ENCODE measurements at places on chromosomes 1 and 21.

- no peak for DNase-seq
Observed at GRCh38 chr1:241711326-241711725, 59.2 kb downstream of the WDR64 start.

- DNase-seq, result no peak
Observed at GRCh38 chr1:111857194-111857651, 101.5 kb downstream of the DDX20 start.

- no peak for DNase-seq
Observed at GRCh38 chr1:31699341-31699891, 4.4 kb downstream of the COL16A1 start.

DNA sequence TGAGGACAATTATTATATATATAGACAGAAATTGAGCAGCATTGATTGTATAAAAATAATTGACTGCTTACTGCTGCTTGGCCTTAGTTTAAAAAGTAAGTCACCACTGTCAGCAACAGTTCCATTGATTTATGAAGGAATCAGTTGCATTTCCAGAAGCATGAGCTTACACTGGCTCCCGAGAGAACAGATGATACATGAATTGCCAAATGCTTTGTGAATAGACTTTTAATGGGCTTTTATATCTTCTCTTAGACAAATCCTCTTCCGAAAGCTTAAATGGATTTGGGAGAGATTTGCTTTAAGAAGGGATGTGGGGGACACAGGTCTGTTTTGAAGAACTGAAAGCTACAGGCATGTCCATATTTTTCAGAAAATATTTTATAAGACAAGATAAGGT, 7.5 kb downstream of the FHAD1 start:
- DNase-seq, result no peak

DNA sequence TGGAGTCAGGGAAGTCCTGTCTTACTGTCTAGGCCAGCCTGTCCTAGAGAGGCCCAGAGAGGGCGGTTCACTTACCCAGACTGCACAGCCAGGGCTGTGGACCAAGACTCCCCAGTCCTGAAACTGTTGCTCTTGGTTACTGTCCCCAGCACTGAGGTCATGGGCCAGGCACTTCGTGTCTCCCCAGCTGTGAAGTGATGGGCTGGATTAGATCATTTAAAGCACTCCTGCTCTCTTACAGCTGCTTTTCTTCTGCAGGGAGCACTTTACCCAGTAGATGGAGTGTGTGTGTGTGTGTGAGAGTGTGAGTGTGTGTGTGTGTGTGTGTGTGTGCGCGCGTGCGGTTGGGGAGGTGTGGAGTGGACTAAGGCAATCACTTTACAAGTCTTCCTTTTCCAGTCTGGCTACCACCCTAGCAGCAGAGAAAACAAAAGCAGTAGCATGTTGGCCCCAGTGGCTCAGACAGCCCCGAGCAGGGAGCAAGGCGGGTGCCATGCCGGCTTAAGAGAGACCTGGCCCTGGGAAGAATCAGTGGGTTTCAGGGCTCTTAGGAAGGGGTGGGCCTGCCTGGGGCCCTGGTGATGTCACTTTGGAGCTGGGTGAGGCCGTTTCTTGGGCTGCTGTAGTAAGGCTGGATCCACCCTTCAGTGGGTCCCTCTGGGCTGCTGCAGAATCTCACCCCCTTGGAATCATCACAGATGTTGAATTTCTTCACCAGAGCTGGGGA, 2.4 kb downstream of the SPSB1 start:
- peak; percentile 12 for DNase-seq

DNA sequence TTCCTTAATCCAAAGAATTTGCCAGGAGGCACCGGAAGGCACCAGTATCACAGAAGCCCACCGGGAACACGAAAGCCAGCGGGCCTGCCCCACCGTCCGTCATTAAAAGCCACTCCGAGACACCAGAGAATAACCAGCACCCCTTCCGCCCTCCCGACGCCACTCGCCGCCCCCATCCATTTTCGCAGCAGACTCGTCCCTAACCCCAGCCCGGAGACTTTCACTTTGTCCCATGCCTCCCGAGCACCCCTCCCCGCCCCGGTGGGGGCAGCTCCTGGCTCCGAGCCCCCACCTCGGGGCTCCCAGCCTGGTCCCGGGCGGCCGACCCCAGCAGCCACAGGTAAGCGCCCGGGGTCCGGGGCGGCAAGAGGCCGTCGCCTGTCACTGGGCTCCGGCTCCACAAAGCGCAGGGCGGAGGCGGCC, 105.4 kb downstream of the SLC45A1 start:
- no peak for DNase-seq

DNA sequence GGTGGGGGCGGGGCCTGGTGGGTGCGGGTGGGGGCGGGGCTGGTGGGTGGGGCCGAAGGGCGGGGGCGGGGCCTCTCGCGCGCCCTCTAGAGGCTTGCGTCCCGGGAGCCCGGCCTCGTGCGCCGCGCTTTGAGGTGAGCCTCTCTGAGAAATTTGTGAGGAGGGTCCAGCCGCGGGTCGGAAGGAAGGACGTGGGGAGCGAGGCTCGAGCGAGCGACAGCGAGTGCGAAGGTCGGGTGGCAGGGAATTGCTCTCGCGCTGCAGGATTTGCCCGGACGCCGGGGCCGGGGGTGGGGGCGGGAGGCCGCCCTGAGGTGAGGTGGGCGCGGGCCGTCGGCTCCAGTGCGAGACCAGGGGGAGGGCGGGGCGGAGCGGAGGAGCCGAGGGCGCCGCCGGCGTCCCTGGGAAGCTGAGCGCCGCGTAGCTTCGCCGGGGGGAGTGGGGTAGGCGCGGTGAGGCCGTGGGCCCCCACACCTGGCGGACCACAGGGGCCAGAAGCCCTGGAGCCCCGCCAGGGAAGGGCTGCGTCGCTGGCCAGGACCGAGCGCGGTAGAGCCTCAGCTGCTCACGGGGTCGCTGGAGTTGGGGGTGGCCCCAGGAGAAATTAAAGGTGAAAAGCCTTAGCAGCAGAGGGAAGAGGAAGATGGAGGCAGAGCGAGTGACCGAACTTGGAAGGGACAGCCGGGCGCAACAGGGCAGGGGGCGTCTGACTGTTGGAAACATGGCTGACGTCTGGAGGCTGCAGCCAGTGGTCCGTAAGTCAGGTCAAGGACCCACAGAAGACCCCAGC, 754 bp upstream of the LSS start:
- DNase-seq, result peak; percentile 59

DNA sequence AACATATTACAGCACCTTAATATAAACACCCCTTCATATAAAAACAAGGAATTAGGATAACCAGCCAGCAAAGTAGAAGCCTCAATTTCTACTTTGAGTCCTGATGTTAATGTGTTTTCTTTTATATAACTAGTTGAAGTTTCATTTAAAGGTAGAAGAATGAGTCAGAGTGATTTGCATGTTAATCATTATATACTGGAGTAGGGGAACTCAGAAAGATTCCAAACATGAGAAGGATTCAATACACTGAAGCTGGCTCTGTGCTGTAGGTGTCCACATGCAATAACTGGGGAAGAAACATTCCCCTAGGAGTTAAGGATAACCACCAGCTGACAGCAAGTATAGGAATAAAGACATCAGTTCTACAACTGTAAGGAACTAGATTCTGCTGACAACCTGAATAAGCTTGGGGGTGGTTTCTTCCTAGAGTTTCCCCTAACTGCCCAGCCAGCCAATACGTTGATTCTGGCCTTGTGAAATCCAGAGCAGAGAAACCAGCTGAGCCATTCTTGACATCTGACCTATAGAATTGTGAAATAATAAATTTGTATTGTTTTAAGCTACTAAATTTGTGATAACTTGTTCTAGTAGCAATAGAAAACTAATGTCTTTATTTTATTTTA, 33.4 kb upstream of the RNPC3 start:
- no peak for DNase-seq

GRCh38 chr1:155979597-155980343, 1.4 kb upstream of the ARHGEF2 start:
- no peak for DNase-seq

GRCh38 chr1:5296095-5296494, 641.7 kb downstream of the AJAP1 start:
- DNase-seq, result no peak

GRCh38 chr1:221841251-221841982, 99.5 kb upstream of the DUSP10 start:
- no peak for DNase-seq

DNA sequence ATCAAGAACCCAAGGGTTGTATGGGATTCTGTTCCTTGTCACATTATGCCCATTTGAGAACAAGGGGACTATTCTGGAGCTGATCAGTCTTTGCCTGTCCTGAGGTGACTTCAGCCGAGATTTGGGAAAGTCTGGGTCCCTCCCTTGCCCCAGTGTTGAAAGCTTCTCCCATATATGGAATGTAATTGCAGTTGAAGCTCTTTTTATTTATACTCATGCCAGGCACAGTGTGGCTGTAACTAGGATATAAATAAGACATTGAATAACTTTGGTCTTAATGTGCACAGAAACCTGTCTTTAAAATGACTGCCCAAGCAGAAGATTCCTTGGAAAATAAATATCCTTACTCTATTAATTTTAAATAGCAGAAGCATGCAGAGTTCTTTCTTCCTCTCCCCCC, 15.2 kb downstream of the AKNAD1 start:
- DNase-seq, result no peak

- DNase-seq, result no peak
Observed at GRCh38 chr1:86666368-86666767, 38.0 kb upstream of the SH3GLB1 start.
